Right cardiac atrium (tissue), 5 donors: ENCODE measurements at places on chromosomes 6 and 20. TPM values are rescaled to one million over a fixed set of nuclear protein-coding genes. Genes with fewer than 3 reads are reported as not detected.

VSX1 gene
- polyA plus RNA-seq: 0.27 TPM

PDE10A gene
- 3.8 TPM for polyA plus RNA-seq

C20orf144 gene
- polyA plus RNA-seq: 0.05 TPM

TOX2 gene
- 1.9 TPM for polyA plus RNA-seq

PNPLA1 gene
- not detected for polyA plus RNA-seq

LPA gene
- polyA plus RNA-seq: not detected

EBF4 gene
- polyA plus RNA-seq: 4.8 TPM

LAMA4 gene
- polyA plus RNA-seq: 24.2 TPM

PGC gene
- polyA plus RNA-seq: 1.00 TPM

MYCT1 gene
- polyA plus RNA-seq: 10.9 TPM
